Stimulated activated CD4-positive, alpha-beta T cell treated with anti-CD3 and anti-CD28 coated beads, Interleukin-1b, Interleukin-23, amount 100 ng/mL, for 1 hour (primary cell): ENCODE measurements at places on chromosomes 3 and 15.

DNA sequence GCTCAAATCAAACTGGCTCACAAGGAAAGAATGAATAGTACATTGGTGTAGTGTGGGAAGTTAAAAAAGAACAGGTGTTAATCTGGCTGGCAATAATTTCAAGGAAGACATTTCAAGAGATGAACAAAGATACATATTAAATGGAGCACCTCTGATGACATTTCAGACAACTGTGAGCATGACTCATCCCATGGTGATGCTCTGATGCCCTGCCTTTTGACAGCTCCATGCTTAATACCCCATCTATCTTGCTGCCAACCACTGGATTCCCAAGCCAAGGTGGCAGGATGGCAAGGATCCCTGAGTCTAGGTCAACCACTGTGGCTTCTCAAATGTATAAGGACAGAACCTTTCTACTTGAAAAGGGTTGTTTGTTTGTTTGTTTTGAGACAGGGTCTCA lies 29.3 kb downstream of the LRRC2 start:
- no peak for DNase-seq

DNA sequence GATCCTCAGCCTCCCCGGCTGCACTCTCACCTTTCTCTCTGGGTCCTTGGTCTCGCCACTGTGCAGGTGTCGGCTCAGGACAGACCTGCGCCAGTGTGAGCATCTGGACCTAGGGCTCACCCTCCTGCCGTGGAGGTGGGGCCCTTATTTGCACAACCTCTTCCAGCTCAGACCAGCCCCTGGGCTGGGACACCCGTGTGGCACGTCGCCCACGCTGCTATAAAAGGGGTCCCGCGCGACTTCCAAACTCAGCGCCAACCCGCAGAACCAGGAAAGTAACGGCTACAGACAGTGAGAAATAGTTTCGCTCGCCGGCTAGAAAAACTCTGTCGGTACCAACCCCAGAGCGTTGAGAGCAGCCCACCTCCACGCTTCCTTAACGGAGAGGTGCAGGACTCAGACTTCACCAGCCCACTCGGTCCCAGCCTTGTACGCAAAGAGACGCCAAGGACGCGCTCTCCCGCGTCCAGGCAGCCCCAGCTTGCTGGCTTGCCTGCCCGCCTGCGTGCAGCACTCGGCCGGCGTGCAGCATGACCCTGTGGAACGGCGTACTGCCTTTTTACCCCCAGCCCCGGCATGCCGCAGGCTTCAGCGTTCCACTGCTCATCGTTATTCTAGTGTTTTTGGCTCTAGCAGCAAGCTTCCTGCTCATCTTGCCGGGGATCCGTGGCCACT lies at the start of the genes DUOX2 and DUOXA2:
Gene DUOX2 (minus strand): TSS at position 97 of the 675 bp plus-strand sequence. CDS start 761 bp downstream, outside the sequence.
Gene DUOXA2 (plus strand): TSS at position 251 of the 675 bp plus-strand sequence. CDS start 280 bp downstream, at position 531.
- no peak for DNase-seq

- DNase-seq = no peak
Measured at GRCh38 chr3:44301746-44302145, 36.8 kb upstream of the TCAIM start.

DNA sequence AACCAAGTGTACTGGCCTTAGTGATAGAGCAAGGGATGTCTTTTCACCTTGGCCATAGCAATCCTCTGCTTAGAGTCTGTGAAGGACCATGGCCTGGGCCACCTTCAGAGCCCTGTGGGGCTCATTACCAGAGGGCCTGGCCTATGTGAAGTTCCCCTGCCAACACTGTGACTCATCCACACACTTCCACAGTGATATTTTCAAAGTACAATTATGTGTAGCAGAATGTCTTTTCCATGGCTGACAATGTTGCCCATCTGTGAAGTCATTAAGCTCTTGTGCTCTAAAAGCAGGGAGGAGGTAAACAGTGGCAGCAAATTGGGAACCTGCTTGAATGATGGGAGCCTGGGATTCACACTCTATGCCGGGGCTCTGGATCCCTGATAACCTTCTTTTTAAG lies 12.2 kb upstream of the CACNA1D start:
- no peak for DNase-seq

GRCh38 chr15:57082054-57082728 lies 163.7 kb downstream of the TCF12 start:
- DNase-seq = no peak

DNA sequence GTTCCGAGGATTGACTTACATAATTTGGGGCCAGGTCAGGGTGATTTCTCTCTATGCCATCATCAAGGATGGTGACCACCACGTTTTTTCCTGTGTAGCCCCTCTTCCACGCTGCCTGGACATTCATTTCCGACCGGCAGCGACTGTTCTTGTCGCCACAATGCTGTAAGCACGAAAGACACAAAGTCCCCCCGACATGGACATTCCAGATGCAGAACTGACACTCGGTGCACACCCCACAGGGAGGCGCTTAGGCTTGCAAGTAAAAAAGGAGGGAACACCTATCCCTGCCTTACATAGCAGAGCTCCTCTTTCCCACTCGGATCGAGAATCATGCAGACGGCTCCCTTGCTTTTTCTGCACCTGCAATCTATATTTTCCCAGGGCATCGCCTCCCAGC lies 58.2 kb downstream of the PCSK6 start:
- no peak for DNase-seq

- no peak for DNase-seq
Measured at GRCh38 chr3:111915905-111916304, 56.8 kb downstream of the PHLDB2 start.

DNA sequence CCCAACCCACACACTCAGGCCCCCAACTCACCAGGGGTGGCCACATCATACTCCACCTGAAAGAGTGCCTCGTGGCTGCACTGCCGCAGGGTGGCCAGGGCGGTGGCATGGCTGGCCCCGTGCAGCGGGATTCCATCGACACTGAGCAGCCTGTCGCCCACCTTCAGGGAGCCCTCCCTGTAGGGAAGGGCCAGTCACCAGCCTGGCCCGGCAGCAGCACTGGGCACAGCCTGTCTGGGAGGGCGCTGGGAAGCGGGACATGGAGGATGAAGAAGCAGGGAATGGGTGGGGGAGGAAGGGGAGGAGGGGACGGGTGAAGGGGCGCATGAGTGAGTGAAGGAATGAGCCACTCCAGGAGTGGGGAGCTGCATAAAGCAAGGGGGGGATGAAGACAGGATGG lies 18.5 kb downstream of the GRIP2 start:
- DNase-seq = no peak

GRCh38 chr15:70101459-70102113 lies 3.9 kb upstream of the TLE3 start:
- DNase-seq = no peak

GRCh38 chr3:190013943-190014924 lies 106.5 kb downstream of the P3H2 start:
- no peak for DNase-seq

- DNase-seq = no peak
Measured at GRCh38 chr3:23549148-23549910, 256.4 kb upstream of the UBE2E1 start.

- DNase-seq = no peak
Measured at GRCh38 chr3:102030661-102031060, 181.3 kb downstream of the NFKBIZ start.

- DNase-seq = no peak
Measured at GRCh38 chr15:70357453-70357852, 259.7 kb upstream of the TLE3 start.

DNA sequence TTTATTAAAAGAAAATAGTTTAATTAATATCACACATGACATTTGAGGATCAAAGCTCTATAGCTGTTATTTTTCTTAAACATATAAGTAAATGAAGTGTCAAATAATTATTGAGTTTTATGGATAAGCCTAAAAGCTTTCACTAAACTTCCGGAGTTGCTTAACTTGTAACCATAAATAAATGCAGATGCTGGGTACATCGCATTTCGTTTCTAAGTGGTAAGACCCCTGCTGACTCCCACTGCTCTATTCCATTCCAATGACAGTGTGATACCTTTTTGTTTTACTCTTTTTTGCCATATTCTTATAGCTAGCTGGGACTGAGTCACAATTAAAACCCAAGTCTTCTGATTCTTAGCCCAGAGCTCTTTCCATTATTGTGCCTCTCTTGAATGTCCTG lies 411.1 kb downstream of the SOX2 start:
- DNase-seq = no peak

DNA sequence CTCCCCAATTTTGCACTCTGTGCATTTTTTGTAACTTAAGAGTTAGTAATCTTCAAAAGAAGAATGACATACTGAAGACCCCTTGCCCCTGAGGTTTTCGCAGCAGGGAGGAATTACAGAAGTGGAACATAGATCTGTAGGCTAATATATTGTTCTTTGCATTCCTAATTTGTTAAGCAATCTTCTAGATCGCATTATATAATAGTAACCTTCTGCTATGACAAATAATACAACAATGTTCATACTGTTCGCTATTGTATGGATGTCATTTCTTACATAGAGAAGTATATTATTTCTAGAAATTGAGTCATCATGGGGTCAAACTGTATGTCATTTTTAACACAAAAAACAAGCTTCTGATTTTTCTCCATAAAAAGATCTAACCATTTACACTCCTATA lies 95.8 kb upstream of the TGFBR2 start:
- no peak for DNase-seq

GRCh38 chr3:82038556-82038955 lies 277.1 kb upstream of the GBE1 start:
- DNase-seq = no peak

GRCh38 chr3:138600100-138600745 lies 6.2 kb upstream of the CEP70 start:
- no peak for DNase-seq

GRCh38 chr3:126433496-126434263 lies 39.0 kb downstream of the CFAP100 start:
- no peak for DNase-seq

- DNase-seq = no peak
Measured at GRCh38 chr3:197951392-197951990, 1.5 kb downstream of the RPL35A start.

DNA sequence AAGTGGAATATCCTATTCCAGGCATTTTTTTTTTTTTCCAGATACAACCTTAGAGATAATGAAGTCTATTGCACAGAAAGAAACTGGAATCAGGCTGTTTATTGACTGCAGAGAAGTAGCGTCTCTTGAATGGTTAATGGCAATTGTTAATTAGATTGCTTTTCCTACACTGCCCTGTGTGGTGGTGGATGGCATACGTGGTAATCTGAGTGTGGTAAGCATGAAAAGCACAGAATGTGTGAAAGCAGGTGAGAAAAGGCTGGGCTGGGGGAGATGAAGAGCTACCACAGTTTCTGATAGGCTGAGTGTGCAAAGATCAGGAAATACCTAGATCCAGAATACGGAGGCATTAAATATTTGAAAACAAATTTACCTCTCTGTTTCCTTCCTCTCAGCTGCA lies 486.3 kb upstream of the TBL1XR1 start:
- no peak for DNase-seq

GRCh38 chr3:62289922-62290321 lies 83.4 kb downstream of the FEZF2 start:
- DNase-seq = no peak

DNA sequence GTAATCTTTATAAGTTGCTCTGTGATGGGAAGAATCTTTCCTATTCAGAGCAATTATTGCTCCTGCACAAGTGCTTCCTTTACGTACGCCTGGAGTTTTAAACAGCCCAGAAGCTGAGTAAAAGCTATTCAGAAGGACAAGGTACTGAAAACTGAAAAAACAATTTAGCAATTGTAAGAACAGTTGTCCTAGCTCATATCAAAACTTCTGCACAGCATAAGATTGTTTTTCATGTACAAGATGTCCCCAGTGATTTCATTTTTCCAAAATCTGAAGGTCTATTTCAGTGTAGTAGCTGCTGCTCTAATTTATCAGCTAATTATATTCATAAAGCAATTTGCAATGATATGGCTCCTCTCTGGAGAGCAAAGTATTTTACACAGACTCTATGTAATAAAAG lies 23.7 kb downstream of the KCNAB1 start:
- DNase-seq = no peak

- DNase-seq = no peak
Measured at GRCh38 chr3:42752961-42753360, 20.1 kb downstream of the CCDC13 start.

- DNase-seq = no peak
Measured at GRCh38 chr15:62636823-62637573, 405.5 kb upstream of the TPM1 start.

GRCh38 chr15:24772686-24773373 lies 97.3 kb downstream of the NPAP1 start:
- DNase-seq = peak; percentile 24

DNA sequence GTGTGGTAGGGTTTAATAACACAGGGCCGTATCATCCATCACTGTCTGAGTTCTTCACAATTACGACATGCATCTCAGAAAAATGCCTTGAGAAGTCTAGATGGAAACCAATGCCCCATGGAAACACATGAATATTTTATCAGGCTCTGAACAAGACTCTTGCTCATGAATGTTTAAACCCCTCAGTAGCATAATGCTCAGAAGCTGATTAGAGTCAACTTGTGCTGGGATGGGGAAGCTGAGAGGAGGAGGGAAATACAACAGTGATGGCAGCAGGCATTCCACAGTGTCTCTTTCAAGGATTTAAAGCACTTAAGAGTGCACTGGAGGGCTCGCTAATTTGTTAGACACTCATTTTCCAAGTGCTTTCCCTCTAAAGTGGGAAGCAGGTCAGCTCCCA lies 3.8 kb downstream of the GPR156 start:
- DNase-seq = no peak

DNA sequence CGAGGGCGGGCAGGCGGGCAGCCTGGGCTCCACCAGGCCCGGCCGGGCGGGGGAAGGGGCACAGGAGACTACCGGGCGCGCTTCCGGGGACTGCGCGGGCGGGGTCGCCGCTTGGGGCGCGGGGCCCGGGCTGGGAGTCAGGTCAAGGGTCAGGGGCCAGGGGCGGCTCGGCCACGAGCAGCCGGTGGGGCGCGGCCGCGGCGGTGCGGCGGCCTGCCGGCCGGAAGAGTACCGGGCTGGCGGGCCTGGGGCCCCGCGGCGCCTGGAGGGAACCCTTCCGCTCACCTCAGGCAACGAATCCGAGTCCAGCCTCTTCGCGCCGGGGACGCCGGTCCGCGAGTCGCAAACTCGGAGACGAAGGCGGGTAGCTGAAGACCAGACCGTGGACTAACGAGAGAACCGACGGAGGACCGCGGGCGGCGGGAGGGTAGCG lies 225 bp downstream of the RHOA start:
- DNase-seq = peak; percentile 29

- DNase-seq = no peak
Measured at GRCh38 chr3:146387566-146387965, 81.8 kb downstream of the PLSCR2 start.

GRCh38 chr3:89699771-89700170 lies 592.4 kb downstream of the EPHA3 start:
- DNase-seq = no peak

DNA sequence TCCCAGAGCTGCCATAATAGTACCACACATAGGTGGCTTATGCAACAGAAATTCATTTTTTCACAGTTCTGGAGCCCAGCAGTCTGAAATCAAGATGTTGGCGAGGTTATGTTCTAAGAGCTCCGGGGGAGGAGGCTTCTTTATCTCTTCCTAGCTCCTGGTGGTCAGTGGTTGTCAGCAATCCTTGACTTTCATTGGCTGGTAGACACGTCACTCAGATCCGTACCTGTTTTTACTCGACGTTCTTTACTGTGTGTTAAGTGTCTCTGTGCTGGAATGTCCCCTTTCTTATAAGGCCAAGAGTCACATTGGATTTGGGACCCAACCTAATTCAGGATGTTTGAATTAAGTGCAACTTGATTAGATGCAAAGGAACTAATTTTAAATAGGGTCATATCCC lies 218.5 kb upstream of the CNTN3 start:
- DNase-seq = no peak
